ENCODE measurements at places on chromosomes 1 and 21.

GRCh38 chr1:84853741-84854721 lies 39.0 kb downstream of the LPAR3 start:
- DNase-seq: peak; percentile 97

DNA sequence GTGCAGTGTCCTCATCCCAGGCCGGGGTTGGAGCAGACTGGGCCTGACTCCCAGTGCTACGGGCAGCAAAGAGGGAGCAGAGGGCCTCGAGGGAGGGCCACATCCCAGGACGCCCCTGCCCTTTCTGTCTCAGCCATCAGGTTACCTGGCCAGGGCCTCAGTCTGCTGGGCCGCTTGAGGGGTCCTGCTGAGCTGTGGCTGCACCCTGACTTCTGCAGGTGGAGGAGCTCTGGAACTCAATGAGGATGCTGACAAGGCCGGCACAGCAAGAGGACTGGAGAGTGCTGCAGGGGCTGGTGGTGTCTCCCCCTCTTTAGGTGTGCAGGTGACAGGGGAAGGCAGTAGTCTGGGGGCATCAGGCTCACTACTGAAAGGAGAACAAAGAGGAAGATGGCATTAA lies 3.3 kb downstream of the ZNF692 start:
- DNase-seq: no peak

- DNase-seq: no peak
Observed at GRCh38 chr1:62373221-62373620, 54.0 kb upstream of the KANK4 start.

DNA sequence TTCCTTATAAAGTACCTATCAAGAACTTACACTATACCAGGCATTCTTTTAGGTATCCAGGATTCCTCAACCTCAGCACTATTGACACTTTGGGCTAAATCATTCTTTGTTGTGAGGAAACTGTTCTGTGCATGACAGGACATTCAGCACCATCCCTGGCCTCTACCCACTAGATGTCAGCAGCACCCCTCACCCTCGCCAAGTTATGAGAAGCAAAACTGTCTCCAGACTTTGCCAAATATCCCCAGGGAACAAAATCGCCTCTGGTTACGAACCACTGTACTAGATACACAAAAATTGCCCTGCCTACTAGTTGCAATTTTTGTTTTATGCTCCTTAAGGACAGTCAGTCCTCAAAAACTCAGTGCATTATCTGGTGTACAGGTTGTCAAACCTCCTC lies 35.7 kb downstream of the PALMD start:
- DNase-seq: no peak

DNA sequence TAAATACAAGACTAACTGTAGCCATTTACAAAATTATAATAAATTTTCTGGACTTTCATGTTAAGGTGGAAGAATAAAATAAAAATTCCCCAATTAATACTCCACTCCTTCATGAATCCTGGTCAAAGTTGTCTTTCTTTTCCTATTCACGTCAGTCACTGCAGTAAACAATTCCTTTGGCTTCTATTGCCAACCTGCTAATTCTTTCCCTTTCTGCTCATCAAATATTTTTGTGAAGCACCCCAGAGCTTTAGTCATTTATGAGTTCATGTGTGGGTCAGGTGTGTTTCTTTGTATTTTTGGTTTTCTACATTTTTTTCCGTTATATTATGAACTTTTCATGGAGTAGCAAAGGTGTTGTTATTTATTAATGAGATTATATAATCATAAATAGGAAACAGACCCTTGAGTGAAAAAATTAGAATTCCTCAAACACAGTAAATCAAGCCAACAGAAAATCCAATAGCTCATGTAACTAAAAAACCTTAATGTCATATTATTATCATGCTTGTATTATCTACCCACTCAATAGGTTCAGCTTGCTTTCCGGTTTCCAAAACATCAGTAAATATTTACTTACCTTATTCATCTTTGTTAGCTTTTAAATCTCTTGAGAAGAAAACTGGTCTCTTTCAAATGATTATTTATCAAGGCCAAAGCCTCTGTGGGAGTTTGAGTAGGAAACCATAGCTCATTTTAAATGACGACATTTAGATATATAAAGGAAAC lies 29.6 kb upstream of the PLA2G4A start:
- peak; percentile 63 for DNase-seq

DNA sequence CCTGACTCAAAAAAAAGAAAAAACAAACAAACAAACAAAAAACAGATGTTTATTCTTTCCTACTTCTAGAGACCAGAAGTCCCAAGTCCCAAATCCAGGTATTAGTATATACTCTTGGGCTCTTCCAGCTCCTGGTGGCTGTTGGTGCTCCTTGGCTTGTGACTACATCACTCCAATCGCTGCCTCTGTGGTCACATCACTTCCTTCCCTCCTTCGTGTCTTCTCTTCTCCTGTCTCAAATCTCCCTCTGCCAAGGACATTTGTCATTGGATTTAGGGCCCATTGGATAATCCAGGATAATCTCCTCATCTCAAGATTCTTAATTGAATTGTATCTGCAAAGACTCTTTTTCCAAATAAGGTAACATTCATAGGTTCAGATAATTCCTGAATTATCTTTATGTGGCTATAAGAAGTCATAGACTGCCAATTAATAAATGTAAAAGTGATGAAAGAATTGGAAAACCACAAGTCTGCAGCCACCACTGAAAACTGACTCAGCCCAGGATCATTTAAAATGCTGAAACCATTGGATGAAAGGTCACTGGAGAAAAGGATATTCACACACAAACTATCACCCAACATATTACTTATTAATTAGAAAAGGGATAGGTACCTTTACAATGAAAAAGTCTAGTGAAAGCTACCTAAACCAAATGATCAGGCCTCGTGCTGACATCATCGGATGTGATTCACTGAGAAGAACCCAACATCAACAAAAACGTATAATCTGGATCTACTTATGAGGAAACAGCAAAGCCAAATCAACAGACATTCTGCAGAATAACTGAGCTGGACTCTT lies 67.1 kb downstream of the ZNF281 start:
- DNase-seq: peak; percentile 77

- no peak for DNase-seq
Observed at GRCh38 chr1:110057963-110058518, 12.4 kb downstream of the ALX3 start.

- peak; percentile 66 for DNase-seq
Observed at GRCh38 chr1:214453109-214453722, 98.2 kb downstream of the PTPN14 start.

DNA sequence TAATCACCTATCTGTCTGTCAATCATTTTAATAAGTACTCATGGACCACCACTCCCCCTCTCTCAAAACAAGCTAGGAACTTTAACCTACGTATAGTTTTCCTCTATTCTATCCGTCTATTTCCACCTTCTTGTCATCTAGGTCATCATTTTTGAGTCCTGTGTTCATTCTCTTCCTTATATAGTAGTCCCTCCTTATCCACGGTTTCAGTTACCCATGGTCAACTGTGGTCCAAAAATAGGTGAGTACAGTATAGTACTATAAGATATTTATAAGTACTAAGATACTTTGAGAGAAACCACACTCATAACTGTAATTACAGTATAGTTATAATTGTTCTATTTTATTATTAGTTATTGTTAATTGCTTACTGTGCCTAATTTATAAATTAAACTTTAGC lies 7.5 kb downstream of the PKN2 start:
- DNase-seq: no peak

DNA sequence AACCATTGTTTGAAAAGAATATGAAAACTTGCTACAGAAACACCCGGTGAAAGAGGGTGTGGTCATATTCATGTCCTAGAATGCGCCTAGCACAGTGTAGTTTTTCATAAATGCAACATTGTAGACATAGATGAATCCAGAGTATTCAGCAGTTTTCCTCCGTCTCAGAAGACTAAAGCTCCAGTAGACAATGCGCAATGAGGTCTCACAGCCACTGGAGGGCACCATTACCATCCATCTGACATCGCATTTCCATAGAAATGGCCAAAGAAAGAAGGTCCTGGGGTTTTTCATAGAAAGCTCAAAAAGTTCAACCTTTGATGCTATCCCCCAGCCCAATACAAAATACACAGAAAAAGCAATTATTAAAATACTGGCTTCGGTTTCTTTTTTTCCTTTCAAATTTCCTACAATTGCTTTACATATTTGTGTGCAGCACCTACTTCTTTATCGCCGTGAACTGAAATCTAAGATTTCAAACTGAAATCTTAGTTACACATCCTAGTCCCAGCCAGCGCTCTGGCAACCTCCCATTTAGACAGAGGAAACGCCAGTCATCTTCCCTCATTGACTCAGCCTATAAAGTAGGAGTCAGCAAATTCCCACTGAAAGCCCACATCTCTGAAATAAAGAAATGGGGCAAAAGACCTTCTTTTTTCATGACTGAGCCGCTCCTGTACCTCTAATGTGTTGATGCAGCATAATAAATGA lies 3.9 kb upstream of the CD58 start:
- DNase-seq: peak; percentile 88

DNA sequence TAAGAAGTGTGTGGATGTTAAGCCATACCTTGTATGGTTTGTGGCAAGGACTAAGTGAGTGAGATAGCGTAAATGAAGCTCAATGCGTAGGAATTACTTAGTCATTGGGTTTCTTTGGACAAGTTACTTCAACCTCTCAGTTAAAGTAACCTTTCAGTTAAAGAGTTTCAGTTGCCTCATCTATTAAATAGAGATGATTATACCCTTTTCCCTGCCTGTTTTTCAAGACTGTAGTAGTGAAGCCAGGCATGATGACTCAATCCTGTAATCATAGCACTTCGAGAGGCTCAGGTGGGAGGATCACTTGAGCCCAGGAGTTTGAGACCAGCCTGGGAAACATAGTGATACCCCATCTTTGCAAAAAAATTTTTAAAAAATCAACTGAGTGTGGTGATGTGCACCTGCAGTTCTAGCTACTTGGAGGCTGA lies 6.3 kb downstream of the ZMPSTE24 start:
- DNase-seq: no peak

DNA sequence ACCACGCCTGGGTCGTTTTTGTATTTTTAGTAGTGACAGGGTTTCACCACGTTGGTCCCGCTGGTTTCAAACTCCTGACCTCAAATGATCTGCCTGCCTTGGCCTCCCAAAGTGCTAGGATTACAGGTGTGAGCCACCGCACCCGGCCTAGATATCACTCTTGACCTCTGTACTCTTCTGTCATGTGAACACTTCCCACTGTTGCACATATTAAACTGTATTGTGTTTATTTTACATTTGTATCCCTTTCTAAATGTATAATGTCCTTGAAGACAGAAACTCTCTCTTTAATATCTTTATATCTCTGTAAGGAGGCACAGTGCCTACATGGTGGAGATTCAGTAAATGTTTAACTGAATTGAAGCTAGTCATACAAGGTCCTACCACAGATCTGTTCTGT lies 19.3 kb upstream of the PSMD4 start:
- DNase-seq: no peak

Measured in PC-3 (cell line).